ENCODE measurements at places on chromosomes 11 and 22.

DNA sequence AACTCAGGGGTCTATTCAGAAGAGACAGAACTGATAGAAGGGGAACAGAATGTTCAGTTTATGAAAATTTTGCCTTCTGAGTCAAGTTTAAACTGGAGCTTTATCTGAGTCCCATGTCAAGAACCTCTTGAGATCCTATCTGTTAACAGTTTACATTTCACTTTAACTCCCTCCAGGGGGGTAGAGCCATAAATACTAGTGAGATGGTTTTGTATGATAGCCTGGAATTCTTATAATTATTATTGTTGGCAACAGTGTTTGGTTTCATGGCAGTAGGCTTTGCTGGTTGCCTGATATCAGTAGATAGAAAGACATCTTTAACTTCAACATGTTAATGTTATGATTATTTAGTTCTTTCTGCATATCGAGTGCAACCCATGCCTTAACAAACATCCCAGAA lies 498.5 kb downstream of the INSC start:
- DNase-seq = no peak

- DNase-seq = no peak
Measured at GRCh38 chr11:15216678-15217077, 102.0 kb downstream of the INSC start.

DNA sequence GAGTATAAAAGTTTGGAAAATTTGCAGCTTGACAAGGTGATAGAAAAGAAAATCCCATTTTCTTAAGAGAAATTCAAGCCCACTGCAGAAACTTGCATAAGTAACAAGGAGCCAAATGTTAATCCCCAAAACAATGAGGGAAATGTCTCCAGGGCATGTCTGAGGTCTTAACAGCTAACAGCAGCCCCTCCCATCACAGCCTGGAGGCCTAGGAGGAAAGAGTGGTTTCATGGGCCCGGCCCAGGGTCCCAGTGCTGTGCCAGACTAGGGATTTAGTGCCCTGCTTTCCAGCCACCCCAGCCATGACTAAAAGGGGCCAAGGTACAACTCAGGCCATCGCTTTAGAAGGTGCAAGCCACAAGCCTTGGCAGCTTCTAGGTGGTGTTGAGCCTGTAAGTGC lies 123.7 kb upstream of the TRPC6 start:
- DNase-seq = no peak

DNA sequence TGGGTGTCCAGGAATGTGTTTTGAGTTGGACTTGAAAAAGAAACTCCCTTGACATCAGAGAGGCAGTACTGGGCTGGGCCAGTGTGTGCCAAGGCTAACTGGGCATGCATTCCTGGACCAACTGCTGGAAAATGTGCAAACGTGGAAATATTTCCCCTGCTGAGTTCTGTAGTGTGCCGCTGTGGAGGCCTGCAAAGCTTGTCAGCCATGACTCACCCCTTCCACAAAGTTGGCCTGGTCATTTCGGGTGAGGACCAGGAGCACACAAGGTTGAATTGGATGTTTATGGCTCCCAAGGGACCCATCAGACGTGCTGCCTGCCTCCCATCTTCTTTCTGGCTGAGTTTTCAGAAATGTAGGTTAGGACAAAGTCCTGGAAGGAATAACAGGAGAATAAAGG lies 513.1 kb downstream of the MIAT start:
- DNase-seq = no peak

GRCh38 chr11:125519860-125520834 lies 24.1 kb upstream of the FEZ1 start:
- DNase-seq = no peak

- DNase-seq = no peak
Measured at GRCh38 chr11:25766332-25767015, 565.5 kb upstream of the ANO3 start.

DNA sequence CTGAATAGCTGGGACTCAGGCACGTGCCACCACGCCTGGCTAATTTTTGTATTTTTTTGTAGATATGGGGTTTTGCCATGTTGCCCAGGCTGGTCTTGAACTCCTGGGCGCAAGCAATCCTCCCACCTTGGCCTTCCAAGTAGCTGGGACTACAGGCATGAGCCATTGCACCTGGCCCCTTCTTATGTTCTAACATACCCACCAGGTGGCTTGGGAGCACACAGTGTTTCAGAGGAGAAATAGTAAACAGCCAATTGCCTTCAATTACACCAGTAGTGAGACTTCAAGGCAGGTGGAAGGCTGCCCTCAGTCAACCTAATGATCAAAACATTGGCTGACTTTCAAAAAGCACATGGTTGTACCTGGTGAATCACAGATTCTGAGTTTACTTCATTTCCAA lies 167.2 kb downstream of the SWAP70 start:
- no peak for DNase-seq
